Activated T-helper 1 cell treated with Interleukin-2 at 50 U/mL for 16 hours (primary cell): ENCODE measurements at places on chromosomes 2 and 18.

GRCh38 chr2:82257796-82258555 lies 1953.4 kb upstream of the LRRTM1 start:
- no peak for DNase-seq

DNA sequence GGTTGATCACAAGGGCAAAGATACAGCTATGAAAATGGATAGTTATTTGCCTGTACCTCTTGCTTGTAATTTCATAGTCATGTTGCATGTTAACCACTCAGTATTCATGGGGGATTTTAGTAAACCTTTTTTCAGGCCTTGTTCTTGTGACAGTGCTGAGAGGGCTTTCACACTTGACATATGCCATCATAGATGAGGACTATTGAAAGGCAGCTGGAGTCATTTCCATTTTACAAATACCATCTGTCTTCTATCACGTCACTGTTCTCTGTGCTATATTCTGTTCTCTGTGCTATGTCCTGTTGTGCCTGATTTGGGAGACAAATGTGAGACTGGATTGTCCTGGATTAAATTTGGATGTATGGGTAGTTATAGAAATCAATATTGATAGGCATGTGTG lies 131.7 kb downstream of the LYPD6B start:
- no peak for DNase-seq

GRCh38 chr2:97993926-97994325 lies 1.8 kb downstream of the TMEM131 start:
- DNase-seq = no peak

- DNase-seq = no peak
These were observed 40.5 kb upstream of the NABP1 start for GRCh38 chr2:191637182-191638078.

- no peak for DNase-seq
These were observed 62.3 kb upstream of the FSIP2 start for GRCh38 chr2:185676316-185676715.

- no peak for DNase-seq
These were observed 1.0 kb upstream of the ANKRD62 start for GRCh38 chr18:12092398-12093229.

DNA sequence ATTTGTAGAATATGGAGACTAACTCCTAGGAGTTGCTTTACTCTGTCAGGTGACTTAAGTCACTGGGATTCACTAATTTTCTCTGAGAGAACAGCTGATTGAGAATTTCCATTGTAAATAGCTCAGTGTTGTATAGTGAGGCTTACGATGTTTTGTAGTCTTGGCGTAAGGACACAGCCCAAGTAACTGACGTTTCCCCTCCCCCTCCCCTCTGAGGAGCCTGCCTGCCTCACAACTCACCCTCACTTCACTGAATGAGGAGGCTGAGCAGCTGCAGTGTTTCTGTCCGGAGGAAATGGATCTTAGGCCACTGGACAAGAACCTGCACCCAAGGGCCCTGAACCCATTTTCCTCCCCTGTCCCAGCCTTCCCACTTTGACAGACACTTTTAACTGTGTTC lies 264.6 kb downstream of the PHLPP1 start:
- DNase-seq = no peak

DNA sequence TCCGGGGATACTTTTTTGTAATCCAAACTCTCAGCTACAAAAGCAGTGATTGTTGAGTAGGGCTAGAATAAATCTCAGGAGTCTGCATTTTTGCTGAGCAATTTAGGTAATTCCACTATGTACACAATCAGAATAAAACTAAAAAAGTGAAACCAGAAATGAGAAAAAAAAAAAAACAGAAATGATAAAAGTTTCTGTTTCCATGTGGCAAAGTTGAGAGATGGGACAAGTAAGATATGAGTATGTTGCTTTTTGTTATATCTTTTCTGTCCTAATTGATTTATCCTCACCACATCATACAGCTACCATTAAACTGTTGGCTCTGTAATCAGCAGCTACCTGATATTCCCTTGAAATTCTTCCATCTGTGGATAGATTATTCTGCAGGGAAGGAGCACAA lies 92.7 kb downstream of the VWC2L start:
- no peak for DNase-seq

- DNase-seq = no peak
These were observed 591.9 kb downstream of the SLC4A3 start for GRCh38 chr2:220219371-220219770.

GRCh38 chr2:240127191-240127750 lies 8.8 kb downstream of the COPS9 start:
- DNase-seq = no peak

DNA sequence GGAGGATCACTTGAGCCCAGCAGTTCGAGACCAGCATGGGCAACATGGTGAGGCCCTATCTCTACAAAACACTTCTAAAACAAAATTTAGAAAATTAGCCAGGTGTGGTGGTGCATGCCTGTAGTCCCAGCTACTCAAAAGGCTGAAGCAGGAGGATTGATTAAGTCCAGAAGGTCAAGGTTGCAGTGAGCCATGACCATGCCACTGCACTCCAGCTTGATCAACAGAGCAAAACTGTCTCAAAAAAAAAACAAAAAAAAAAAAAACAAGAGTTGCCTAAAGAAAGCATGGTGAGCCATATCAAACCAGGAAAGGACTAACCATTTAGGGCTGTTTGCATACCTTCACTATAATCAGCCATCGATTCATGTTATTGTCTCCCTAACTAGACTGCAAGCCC lies 4.5 kb downstream of the CLASP1 start:
- DNase-seq = no peak

- DNase-seq = no peak
These were observed 79.8 kb downstream of the LONRF2 start for GRCh38 chr2:100242476-100242875.

- DNase-seq = no peak
These were observed 9.9 kb downstream of the ALPK2 start for GRCh38 chr18:58618822-58619595.

DNA sequence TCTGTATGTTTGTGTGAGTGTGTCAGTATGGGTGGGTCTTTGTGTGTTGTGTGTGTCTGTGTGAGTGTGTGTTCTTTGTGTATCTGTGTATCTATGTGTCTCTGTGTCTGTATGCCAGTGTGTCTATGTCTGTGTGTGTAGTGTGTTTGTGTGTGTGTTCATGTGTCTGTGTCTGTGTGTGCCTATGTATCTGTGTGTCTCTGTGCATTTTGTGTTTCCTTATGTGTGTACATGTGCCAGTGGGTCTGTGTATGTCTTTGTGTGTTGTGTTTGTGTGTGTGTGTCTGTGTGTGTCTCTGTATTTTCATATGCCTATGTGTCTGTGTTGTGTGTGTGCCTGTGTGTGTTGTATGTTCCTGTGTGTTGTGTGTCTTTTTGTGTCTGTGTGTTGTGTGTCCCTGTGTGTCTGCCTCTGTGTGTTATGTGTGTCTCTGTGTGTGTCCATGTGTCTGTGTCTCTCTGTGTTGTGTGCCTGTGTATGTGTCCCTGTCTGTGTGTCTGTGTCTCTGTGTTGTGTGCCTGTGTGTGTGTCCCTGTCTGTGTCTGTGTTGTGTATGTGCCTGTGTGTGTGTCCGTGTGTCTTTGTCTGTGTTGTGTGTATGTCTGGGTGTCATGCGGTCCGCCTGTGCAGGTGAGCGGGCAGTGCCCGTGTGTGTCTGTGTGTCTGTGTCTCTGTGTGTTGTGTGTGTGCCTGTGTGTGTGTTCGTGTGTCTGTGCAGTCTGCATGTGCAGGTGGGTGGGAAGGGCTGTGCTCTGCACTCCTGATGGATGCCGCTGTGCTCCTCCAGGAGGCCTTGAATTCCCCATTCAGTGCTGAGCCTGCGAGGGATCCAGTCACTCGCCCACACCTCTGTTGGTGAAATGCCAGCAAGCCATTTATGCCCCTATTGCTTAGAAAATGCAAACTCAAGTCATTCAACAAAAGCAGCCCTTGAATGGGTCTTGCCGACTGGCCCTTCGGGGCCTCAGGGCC lies 37.4 kb downstream of the KLHL29 start:
- no peak for DNase-seq

- no peak for DNase-seq
These were observed 57.3 kb downstream of the GTF2A1L start for GRCh38 chr2:48674933-48675332.

- no peak for DNase-seq
These were observed 155.7 kb upstream of the SH3BP4 start for GRCh38 chr2:234796045-234796591.

DNA sequence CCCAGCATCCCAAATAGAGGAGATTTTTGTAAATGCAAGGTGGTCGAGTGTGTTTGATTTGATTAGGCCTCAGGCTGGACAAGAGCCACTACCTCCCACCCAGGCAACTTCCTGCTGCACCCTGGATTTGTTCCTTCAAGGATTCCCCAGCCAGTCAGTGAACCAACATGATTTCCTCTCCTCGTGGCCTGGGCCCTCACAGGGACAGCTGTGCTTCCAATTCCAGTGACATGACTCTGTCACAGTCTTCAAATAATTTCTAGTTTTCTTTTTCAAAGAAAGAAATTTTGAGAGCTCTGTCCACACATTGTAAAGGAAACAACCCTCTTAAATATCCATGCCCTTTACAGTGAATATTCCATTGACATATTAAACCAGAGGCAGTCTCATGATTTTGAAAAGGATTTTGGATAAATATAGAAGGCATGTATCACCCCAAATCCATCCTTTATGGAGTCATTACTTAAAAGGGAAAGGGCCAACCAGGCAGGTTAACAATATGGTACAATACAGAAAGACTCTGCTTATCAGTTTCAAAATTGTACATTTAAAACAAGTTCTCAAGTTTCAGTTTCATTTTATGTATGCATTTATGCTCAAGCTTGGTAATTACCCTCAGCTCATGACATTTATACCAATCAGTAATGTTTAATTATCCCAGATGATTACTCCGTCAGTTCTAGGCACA lies 121.3 kb upstream of the FOSL2 start:
- DNase-seq = no peak

DNA sequence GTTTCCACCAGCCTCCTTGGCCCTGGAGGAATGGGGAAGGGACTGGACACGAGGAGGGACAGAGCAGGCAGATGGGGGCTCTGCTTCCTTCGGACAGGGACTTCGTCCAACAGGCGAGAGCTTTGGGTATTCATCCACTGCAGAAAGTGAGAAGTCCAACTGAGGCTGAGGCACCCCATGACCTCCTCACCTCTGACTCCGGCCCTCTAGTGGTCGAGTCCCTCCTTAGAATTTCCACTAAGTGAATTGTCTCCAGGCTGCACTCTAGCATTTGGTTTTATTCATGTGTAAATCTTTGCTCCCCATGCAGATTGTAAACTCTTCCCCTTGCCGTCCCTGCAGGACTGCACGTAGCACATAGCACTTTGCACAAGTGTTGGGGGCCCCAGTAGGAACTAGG lies 75.6 kb downstream of the TMEM247 start:
- DNase-seq = no peak

DNA sequence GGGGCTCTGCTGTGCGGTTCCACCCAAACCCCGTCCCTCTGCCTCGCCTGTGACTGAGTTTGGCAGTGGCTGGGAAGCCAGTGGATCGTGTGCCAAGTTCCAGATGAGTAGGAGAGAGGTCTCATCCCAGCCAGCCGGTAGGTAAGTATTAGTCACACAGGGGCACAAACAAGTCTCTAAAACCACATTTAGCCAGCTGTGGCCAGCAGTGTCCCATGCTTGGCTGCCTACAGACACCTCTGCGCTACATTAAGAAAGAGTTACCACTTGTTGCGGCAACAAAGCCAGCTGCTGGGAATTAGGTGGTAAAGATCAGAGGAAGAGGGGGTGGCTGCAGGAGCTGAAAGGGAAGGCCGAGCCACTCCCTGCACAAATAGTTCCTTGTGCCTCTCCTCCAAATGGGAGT lies 81.2 kb downstream of the GATA6 start:
- DNase-seq = no peak

DNA sequence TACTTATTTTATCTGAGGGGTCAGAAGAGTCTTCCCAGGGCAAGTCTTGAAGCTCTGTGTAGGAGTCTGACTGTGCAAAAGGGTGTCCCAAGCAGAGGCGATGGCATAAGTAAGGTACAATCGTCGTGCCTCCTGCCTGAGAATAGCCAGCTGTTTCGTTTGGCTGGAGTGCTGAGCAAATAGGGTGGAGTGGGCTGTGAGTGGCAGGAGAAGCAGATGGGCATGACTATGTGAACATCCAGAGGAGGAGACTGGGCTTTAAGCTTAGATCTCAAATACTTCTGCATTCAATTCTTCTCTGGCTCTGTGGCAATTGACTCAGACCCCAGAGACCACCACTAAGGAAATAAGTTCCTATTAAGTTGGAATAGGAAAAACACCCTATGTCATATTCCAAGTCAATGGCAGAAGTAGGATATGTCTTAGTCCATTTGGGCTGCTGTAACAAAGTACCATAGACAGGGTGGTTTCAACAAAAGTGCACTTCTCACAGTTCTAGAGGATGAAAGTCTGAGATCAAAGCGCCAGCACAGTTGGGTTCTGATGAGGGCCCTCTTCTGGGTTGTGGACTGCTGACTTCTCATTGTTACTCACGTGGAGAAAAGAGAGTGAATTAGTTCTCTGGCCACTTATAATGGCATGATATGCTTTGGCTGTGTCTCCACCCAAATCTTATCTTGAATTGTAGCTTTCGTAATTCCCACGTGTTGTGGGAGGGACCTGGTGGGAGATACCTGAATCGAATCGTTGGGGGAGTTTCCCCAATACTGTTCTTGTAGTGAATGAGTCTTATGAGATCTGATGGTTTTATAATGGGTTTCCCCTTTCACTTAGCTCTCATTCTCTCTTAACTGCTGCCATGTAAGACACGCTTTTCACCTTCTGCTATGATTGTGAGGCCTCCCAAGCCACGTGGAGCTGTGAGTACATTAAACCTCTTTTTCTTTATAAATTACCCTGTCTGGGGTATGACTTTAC lies 120.2 kb downstream of the LPIN1 start:
- DNase-seq = no peak

DNA sequence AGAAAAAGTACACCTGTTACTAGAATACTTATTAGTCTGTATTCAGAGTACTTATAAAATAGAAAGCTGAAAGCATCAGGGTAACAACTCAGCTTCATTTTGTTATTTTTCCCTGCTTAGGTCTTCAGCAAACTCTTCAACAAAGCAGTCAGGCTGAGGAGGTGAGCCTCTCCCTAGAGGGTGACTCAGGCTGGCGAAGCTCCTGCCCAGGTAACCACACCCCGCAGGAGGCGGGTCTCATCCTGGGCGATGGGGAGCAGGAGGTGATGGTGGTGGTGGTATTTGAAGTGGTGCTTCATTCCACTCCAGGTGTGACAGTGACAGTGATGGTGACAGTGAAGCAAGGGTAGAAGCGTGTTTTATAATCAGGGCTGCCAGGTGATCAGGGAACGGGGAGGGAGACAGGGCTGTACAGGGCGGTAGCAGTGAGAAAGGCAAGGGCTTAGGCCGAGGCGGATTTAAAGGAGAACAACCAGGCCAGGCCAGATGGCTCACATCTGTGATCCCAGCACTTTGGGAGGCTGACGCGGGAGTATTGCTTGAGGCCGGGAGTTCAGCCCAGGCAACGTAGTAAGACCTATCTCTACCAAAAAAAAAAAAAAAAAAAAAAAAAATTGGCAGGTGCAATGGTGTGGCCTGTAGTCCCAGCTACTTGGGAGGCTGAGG lies 127.1 kb downstream of the SOCS6 start:
- no peak for DNase-seq
